ENCODE measurements at places on chromosomes 7 and 10.

GRCh38 chr7:154903083-154903731 is 99.7 kb downstream of the PAXIP1 start:
- DNase-seq: no peak

- no peak for DNase-seq
These were observed 30.5 kb downstream of the ANXA8 start for GRCh38 chr10:47453141-47454007.

DNA sequence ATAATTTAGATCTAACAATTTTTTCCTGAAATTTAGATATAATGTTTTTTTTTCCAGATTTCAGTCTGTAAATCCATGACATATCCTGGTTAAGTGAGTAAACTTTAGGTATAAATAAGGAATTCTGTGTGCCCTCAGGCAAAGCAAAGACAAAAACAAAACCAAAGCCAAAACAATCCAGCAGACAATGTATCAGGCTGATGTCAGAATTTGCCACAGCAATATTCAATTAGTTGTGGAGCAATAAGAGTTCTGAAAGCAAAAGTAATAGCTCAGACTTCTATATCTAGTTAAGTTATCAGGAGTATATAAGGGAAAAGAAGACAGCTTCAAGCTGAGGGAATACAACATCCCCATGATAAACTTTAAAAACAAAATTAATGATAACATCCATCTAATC is 82.0 kb downstream of the MKX start:
- no peak for DNase-seq

GRCh38 chr7:23242321-23242720 is 4.3 kb upstream of the GPNMB start:
- DNase-seq: no peak

- no peak for DNase-seq
These were observed 11.4 kb upstream of the FAS start for GRCh38 chr10:88979153-88979562.
